ENCODE measurements at places on chromosomes 7 and 10.

GRCh38 chr10:122426829-122427228, 27.6 kb upstream of the ARMS2 start:
- DNase-seq = no peak

DNA sequence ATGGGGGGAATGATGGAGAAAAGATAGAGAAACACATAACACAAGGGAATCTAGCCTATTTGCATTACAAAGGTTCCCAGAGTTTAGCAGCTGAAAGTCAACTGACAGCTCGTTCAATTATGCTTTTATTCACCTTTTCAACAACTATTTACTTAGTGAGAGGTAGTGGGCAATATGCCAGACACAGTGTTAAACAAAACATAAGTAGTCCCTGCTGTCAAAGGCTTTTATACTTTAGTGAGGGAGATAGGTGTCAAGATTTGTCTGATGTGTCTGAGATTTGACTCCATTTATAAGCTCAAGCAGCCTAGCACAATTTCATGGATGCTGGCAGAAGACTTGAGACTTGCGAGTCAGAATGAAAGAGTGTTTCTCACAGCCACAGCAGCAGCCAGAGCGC, 549.0 kb upstream of the VSTM2A start:
- DNase-seq = no peak

DNA sequence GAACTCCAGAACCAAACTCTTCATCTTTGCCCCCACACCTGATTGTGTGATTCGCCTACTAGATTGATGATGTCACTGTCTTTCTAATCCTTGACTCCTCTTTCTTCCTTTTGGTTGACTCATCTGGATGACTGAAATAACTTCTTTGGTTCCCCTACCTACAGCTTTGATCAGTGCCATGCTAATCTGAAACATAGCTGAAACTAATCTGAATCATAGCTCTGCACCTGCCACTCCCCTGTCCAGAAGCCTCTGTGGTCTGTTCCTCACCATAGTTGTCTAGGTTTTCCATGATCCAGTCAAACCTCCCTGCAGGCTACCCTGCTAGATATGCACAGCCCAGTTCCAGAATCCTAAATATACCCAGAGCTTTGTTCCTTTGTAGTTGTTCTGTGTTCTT, 51.9 kb downstream of the ZNF365 start:
- peak; percentile 6 for DNase-seq

GRCh38 chr7:76395965-76396726, 13.4 kb downstream of the SSC4D start:
- DNase-seq = no peak

DNA sequence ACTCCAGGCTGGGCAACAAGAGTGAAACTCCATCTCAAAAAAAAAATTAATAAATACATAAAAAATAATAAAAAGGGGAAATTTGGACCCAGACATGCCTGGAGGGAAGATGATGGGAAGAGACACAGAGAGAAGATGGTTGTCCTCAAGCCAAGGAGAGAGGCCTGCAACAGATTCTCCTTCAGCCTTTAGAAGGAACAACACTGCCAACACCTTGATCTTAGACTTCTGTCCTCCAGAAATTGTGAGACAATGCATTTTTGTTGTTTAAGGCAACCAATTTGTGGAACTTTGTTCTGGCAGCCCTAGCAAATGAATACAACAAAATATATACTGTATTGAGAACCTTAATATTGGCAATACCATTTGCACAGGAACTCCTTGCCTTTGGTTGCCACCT, 180.3 kb upstream of the TNS3 start:
- no peak for DNase-seq

GRCh38 chr10:64159910-64160872, 639.0 kb downstream of the REEP3 start:
- DNase-seq = no peak

DNA sequence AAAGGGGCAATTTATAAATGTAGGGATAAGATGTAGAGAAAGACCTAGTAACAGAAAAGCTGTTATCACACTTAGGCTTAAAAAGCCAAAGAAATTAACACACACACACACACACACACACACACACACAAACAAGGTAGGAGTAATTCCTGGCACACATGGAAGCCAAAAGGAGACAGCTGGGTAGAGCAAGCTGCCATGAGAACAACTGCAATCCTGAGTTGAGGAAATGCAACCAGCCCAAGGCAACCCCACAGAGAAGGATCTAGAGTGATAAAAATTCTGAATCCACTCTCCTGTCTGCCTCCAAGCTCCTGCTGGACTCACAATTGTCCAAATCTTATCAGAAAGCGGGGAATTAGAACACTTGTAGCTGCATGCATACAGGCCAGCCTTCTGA, 229.1 kb upstream of the DGKB start:
- no peak for DNase-seq

- DNase-seq = no peak
Measured at GRCh38 chr7:127847641-127848040, 183.6 kb downstream of the LRRC4 start.

GRCh38 chr10:128429835-128430513, 303.8 kb upstream of the MKI67 start:
- DNase-seq = no peak

DNA sequence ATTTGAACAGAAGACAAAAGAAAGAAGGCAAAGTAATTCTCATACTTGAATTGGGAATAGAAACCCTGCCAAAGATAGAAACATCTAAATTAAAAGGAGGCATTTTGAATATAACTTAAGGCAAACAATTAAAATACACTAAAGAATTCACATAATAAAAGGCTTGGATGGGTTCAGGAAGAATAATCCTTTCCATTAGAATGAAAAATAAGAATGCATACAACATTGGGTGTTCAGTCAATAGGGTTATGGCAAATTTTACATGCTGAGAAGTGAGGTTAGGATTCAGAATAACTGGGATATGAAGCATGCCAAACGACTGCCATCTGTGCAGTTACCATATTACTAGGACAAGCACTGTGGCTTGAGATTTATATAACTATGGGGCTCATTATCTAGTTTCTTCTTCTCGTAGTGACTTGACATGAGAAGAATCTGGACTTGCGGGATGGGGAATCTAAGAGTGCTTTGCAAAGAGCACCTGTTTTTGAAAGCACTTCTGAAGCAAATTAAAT, 326.5 kb downstream of the THSD7A start:
- DNase-seq = no peak

DNA sequence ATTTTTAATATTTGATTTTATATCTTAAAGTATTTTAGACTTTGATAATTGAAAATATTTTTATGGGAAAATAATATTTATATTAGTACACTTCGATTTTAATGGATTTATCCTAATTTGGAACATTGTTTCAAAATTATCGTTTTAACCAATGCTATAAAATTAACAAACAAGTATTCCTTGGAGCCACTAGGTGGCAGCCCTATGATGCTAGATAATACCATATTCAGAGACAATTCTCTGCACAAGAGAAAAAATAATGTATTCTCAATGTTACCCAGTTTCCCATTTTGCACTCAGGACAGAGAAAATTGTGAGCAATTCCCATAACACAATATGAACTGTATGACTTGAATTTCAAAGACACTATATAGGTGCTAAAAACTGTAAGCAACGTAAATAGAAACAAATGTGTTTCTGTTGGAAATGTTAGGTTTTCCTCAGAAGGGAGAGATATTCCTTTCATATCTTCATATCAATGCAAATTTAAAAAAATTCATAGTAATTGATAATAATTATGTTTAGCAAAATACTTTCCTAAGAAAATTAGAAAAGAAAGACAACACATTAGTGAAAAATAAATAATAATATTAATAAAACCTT, 237.8 kb downstream of the SEMA3E start:
- no peak for DNase-seq

- DNase-seq = no peak
Measured at GRCh38 chr10:130739757-130740145, 571.8 kb downstream of the TCERG1L start.

GRCh38 chr10:75493464-75493863, 62.0 kb downstream of the LRMDA start:
- no peak for DNase-seq

- no peak for DNase-seq
Measured at GRCh38 chr7:80883154-80884025, 35.5 kb downstream of the SEMA3C start.

DNA sequence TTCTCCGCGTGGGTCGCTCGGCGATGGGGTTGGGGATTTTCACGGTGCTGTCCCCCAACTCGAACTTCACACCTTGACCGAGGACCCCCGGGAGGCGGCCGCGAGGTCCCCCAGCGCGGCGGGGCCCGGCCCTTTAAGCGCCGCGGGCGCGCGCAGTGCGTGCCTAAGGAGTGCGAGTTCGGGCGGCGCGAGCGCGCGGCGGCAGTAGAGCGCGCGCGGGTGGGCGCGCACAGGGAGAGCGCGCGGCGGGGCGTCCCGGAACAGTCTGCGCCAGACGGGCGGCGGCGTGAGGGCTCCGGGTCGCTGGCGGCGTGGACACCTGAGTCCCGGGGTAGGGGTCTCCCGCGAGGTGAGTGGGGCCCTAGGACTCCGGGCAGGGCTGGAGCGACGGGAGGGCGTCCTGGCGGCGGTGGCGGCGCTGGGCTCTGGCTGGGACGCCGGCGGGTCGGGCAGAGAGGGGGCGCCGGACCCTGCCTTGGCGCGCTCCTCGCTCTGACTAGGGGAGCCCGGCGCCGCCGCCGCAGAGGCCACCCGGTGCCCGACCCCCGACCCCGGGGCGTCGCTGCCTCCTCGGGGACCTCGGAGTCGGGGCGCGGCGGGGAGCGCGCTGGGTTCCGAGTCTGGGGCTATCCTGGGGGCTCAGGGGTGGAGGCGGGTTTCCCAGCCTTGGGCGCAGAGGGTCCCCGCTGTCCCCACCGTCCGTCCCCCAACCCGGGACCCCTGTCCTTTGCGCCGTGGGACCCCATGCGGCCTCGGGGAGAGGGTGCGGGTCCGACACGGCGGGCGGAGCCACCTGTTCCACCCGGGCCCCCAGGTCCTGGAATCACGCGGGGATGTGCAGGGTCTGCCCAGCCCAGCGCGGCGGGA, at the start of gene PROSER2:
PROSER2 (plus strand) TSS at position 235 of the 867 bp plus-strand sequence. CDS start 28,722 bp downstream, outside the sequence.
- DNase-seq = peak; percentile 11

- DNase-seq = no peak
Measured at GRCh38 chr7:26724795-26725194, 139.6 kb downstream of the SKAP2 start.

DNA sequence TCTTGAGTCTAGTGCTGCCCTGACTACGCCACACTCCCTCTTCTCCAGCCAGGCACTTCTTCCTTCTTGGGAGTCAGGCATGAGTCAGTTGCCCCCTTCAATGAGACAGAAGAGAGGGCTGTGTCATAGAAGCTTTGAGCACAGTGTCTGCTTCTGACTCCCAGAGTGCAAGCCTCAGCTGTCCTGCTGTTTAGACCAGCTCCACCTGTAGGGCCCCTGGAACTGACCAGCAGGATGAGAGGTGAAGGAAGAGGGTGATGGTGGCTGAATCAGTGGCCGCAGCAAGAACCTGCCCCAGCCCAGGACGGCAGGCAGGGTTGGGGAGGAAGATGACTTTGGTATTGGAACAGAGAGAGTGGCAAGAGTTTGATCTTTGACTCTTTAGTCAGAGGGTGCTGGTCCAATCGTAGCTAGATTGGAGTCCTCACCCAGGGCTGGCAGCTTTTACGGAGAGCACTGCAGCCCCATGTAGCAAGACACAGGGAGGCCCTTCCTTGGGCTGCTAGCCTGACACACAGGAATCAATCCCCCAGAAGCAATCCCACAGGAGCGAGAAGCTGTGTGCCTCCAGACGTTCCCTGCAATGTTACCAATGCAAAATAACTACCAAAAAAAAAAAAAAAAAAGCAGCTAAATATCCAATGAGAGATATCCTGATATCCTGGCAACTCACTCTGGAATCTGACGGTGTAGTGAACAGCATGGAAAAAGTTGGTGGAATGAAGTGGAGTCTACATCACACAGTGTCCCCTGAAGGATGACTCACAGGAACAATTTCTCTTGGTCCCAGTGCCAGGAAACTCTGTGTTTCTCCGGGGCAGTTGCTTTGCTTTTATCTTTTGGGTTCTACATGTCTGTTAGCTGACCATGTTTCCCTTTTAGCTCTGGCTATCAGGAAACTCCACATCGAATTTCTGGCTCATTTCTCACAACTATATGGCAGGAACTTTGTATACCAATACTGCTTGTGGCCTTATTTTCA, 6.9 kb downstream of the C10orf62 start:
- no peak for DNase-seq

- DNase-seq = no peak
Measured at GRCh38 chr7:88523645-88524044, 217.0 kb upstream of the STEAP4 start.

DNA sequence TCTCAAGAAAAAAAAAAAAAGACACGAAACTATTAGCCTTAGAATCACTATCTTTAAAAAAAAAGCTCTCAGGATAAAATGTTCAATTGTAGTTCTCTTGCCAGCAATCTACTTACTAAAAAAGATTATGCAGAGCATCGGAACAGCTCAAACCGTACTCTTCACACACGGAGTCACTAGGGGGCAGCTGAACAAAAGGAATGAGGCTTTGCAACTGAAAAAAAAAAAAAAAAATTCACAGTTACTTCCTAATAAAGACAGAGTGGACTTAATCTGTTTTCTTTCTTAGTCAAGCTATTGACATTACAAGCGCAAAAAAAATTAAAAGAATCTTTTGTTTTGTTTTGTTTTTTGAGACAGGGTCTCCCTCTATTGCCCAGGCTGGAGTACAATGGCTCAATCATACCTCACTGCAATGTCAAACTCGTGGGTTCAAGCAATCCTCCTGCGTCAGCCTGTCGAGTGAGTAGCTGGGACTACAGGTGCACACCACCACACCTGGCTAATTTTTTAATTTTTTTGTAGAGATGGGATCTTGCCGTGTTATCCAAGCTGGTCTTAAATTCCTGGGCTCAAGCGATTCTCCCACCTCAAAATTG, 11.5 kb downstream of the PMS2 start:
- no peak for DNase-seq

- no peak for DNase-seq
Measured at GRCh38 chr10:51367127-51367526, 292.8 kb downstream of the PRKG1 start.

- no peak for DNase-seq
Measured at GRCh38 chr10:43649185-43649523, 473 bp upstream of the ZNF32 start.

- no peak for DNase-seq
Measured at GRCh38 chr7:116955801-116956476, 2.6 kb downstream of the ST7 start.

DNA sequence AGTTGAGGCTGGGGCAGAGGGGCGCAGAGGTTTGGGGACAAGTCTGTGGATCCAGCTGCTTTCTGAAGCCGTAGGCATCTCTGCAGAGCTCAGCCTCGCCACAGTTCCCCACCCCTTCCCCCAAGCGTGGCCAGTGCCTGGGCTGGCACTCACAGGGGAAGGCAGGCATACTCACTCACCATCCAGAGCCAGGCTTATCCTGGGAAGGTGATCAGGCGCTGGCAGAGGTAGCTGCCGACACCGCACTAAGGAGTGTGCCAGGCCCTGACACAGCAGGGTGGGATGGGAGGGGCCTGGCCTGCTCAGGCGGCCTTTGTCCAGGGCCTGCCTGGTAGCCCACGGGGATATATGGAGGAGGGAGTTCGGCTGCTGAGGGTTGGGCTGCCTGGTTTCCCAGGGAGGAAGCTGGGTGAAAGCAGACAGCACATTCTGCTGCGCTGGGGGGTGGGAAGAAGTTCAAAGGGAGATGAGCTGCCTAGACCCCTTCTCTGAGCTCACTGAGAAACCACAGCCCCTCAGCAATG, 15.9 kb downstream of the VSIR start:
- no peak for DNase-seq
